Thyroid gland (tissue), 4 donors: ENCODE measurements at places on chromosomes 16 and 17. TPM values are rescaled to one million over a fixed set of nuclear protein-coding genes. Genes with fewer than 3 reads are reported as not detected.
A peak's percentile ranks its signal among the peaks of the same experiment; 100 is the strongest.

- no peak for DNase-seq
Measured at GRCh38 chr17:70265471-70265870, 96.1 kb downstream of the KCNJ2 start.

Gene CACNA1G
- total RNA-seq = 0.49 TPM

DNA sequence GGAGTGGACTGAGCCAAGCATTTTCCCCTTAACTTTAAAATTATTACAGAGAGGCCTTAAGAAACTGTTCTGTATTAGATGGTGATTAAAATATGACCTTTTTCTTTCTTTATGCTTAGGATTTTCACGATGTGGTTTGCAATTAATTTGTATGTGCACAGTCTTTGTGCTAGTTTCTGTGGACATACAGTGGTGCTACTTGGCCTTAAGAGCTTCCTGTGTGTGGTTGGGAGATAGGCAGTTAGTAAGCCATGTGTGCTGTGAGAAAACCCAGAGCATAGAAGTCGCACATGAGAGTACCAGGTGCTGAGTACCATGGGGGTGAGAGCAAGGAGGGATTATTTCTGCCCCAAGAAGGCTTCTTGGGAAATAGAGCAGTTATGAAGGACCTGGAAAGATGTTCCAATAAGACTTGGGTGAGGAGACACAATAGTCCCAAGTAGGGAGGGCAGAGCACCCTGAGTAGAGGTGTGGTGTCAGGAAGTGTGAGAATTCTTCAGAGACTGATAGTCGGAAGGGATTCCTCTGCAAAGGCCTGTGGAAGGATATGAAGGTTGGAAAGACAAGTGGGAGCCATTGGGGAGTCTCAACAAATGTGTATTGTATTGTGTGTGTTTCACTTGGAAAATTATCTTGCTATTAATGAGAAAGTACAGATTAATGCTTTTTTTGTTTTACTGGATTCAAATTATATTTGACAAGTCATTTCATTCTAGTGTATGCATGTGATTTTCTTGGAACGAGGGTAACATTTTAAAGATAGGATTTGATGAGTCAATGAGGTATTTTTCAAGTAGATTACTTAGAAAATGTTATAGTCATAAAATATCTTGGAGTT is 239.9 kb downstream of the PRKCA start:
- no peak for DNase-seq

GRCh38 chr16:57801098-57801808 is 1.0 kb downstream of the KIFC3 start:
- DNase-seq = peak; percentile 37

Gene TMEM238L
- total RNA-seq = not detected

DNA sequence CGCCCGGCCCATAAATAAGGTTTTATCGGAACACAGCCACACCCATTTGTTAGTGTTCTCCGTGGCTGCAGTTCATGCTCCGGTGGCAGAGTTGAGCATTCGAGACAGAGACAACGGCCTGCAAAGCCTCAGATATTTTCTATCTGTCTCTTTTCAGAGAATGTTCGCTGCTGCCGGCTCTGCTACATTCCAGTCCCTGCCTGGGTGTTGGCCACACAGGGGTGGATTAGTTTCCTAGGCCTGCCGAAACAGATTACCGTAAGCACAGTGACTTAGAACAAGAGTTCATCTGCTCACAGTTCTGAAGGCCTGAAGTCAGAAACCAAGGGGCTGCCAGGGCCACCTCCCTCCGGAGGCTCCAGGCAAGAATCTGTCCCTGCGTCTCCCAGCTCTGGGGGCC is 19.1 kb upstream of the GSG1L start:
- no peak for DNase-seq

Gene CDH1
- total RNA-seq = 271 TPM

Gene SBK1
- total RNA-seq = 6.8 TPM

Gene UMOD
- total RNA-seq = not detected

DNA sequence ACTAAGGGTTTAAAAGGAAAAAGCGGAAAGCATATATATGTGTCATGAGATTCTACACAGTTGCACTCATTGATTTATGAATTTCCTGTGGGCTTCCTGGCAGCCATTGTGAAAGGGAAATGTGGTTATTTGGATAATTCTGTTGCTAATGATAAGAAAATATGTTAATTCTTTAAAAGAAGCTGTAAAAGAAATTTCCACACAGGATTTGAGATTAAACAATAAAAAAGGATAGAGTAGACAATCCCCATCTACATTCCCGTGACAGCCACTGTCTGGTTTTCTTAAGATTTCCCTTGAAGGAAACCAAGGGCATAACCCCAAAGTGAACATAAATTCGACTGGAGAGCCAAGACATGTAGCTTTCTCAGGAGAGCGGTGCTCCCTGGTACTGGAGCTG is 397.5 kb downstream of the CPPED1 start:
- DNase-seq = no peak

- no peak for DNase-seq
Measured at GRCh38 chr17:82173351-82174041, 39.1 kb downstream of the CCDC57 start.

Gene PTX4
- not detected for total RNA-seq

DNA sequence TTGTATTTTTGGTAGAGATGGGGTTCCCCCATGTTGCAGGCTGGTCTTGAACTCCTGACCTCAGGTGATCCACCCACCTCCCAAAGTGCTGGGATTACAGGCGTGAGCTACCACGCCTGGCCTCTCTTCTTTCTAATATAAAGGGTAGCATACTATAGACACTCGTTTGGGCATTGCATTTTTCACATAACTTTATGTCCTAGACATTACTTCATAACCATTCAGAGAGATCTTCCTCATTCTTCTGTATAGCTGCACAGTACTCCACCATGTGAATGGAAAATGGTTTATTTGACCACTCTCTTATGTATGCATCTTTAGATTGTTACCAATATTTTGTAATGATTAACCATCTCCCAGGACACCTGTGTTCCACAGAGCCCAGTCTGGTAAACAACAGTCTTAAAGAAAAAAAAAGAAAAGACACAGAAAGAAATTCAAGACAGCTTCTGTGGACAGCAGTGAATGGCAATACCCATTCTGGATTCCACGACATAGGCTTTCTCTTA is 42.1 kb downstream of the TK2 start:
- no peak for DNase-seq

Gene CDC42EP4
- 68.7 TPM for total RNA-seq

DNA sequence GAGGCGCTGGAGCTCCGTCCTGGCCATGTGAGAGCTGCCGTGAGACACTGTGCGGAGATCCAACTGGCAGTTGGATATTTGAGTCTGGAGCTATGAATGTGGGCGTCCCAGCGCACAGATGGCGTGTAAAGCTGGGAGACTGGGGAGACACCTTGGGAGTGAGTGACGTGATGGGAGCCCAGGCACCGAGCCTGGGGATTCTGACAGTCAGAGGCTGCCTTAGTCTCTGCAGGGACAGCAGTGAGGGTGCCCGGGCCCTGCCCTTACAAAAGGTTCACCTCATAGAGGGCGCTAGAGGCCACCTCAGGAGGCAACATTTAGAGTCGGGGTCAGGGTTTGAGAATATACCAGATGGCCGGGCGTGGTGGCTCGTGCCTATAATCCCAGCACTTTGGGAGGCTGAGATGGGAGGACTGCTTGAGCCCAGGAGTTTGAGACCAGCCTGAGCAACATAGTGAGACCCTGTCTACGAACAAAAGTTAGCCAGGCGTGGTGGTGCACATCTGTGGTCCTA is 194.1 kb upstream of the GSE1 start:
- DNase-seq = peak; percentile 1

Gene HSF4
- total RNA-seq = 52.5 TPM

DNA sequence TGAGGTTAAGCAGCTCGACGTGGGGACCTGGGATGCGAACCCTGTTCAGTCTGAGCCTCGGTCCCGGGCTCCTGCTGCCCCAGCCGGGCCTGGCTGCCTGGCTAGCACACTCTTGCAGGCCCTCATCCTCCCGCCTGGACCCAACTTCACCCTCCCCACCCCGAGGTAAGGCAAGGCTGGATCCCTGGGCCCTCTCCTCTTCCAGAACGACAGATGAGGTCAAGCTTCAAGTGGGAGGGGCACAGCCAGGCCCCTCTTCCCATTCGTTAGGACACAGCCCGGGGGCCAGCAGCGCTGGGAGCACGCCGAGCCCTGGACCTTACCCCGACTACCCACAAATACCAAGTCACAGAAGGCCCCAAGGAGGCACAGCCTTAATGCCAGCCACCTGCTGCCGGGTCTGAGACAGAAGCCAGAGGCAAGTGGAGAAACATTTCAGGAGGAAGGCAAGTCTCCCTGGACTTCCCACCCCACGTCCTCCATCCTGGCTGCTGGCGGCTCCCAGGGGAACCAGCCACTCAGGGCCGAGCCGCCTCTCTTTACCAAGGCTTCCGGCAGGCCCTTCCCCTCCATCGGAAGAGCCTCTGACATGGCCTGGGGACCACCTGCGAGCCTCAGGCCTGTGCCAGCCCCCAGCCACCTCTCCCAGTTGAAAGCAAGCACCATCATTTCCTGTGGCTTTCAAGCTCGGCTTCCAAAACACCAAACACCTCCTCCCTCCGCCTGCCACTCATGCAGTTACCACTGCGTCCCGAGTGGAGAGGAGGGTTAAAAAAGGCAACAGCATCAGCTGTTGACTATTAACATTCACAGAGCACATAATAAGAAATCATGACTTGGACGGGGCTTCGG is 59.9 kb downstream of the RPH3AL start:
- DNase-seq = no peak

DNA sequence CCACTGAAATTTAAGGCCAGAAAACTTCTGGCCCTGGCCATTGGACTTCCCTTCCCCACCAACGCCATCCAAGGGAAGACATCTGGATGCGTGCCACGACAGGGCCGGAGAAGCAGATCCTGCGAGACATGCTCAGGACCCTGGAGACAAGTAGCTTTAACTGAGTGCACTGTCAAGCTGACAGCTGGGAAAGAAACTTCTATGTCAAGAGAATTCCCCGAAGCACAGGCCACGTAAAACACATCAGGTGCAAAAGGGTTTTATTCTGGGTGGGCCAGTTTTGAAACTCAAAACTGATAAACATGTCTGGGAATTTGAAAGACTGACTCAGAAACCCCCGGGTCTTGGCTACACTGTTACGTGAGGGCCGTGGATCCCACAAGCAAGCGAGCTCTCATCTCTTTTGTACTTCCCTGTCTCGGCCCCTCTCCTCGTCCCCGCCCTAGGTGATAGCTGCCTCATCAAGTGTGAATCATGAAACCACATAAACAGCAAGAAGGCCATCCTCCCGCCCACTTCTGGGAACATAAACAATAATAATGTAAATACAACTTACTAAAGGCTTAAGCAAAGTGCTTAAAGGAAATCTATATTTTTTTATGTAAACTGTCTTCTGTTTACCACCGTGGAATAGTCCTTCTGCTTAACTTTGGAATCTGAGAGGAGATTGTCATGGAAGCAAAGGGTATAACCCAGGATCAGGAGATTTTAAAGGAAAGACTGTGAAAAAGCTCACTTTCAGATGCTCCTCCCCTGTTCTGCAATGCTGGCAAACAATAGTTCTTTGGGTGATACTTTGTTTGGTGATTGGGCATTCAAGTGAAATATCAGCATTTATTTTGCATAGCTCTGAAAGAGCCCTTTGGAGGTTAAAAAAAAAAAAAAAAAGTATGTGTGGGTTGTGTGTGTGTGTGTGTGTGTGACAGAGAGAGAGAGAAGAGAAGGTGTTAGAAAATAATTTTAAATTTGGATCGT is 406.0 kb upstream of the MAF start:
- DNase-seq = no peak

GRCh38 chr17:80992948-80993624 is 1.4 kb downstream of the CHMP6 start:
- DNase-seq = peak; percentile 20

DNA sequence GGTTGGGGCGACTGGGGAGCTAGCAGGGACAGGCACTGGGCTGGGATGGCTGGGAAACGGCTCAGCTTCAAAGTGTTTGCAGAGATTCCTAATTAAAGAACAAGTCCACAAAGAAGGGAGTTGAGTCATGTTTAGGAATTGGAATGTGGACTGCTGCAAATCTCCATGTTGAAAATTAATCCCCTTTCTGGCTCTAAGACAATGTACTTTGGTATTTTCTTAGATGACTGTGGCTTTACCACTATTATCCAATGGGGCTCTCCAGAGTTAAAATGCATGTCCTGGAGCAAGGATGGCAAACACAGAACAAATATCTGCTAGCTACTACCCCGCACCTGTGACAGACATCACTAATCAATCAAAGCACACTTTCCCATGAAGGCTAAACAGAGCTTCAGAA is 22.2 kb upstream of the WSCD1 start:
- DNase-seq = no peak

- DNase-seq = no peak
Measured at GRCh38 chr16:84519855-84520254, 15.4 kb upstream of the MEAK7 start.

Gene PMP22
- 120 TPM for total RNA-seq

GRCh38 chr17:7296189-7296861 is 1.9 kb upstream of the YBX2 start:
- peak; percentile 85 for DNase-seq

DNA sequence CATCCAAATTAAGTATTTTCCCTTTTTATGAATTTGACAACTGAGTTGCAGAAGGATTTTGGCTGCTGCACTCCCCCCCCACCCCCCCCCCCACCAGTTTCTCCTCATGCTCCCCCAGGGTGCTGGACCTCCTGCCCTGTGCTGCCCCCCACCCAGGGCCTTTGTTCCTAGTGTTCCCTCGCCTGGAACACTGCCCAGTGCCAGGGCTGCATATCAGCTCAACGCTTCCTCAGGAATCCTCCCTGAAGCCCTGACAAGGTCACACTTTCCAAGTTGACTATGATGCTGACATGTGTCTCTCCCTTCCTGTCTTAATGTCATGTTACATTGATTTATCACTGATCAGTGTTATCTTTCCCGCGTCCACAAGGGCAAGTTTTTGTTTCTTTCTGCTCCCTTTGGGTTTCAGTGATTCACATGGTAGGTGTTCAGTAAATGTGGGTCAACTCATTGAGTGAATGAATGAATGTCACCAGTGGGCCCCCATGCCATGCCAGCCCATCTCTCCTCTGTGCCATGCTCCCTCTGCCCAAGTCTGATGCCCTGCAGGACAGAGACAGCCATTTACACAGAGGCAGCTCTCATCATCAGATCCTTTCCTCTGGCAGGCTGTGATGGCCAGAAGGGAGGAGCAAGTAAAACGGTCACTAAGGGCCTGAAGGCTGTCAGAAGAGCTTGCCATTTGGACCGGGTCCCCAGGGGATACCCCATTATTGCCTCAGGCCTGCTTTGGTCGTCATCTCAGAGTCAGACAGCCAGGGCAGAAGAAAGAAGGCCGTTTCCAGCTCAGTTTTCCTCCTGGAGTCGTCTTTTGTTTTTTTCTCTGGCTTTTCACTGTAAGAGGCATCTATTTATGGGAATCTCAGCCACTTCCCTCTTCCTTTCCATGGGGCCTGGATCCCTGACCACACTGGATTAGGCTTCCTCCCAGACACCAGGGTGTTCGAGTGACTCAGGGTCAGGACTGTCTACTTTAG is 386.2 kb downstream of the SNX29 start:
- peak; percentile 15 for DNase-seq

Gene FAM222B
- total RNA-seq = 15.5 TPM

- DNase-seq = peak; percentile 32
Measured at GRCh38 chr17:64133546-64134215, 3.7 kb upstream of the ERN1 start.

Gene PRR35
- total RNA-seq = not detected

- DNase-seq = no peak
Measured at GRCh38 chr17:14777291-14777690, 476.4 kb downstream of the HS3ST3B1 start.

Gene AMFR
- total RNA-seq = 167 TPM
